ENCODE measurements at places on chromosomes 5 and 9. TPM values are rescaled to one million over a fixed set of nuclear protein-coding genes. Genes with fewer than 3 reads are reported as not detected.

- H3K4me1 ChIP-seq, result no peaks in the 10 kb centered on the region
- no peaks in the 10 kb centered on the region for H3K36me3 ChIP-seq
- H3K27me3 ChIP-seq, result no peaks in the 10 kb centered on the region
- H3K27ac ChIP-seq, result no peak overlapping the region
- peak; percentile 86 for DNase-seq
- no peak overlapping the region for H3K4me3 ChIP-seq
These were observed 36.2 kb upstream of the OTULIN start for GRCh38 chr5:14628346-14628745.

GRCh38 chr9:89667726-89668125, 62.9 kb downstream of the GADD45G start:
- no peaks in the 10 kb centered on the region for H3K36me3 ChIP-seq
- no peaks in the 10 kb centered on the region for H3K27me3 ChIP-seq
- DNase-seq, result peak; percentile 69
- H3K27ac ChIP-seq, result no peak overlapping the region
- peaks cover 14% of the 10 kb centered on the region for H3K4me1 ChIP-seq
- no peak overlapping the region for H3K4me3 ChIP-seq

DNA sequence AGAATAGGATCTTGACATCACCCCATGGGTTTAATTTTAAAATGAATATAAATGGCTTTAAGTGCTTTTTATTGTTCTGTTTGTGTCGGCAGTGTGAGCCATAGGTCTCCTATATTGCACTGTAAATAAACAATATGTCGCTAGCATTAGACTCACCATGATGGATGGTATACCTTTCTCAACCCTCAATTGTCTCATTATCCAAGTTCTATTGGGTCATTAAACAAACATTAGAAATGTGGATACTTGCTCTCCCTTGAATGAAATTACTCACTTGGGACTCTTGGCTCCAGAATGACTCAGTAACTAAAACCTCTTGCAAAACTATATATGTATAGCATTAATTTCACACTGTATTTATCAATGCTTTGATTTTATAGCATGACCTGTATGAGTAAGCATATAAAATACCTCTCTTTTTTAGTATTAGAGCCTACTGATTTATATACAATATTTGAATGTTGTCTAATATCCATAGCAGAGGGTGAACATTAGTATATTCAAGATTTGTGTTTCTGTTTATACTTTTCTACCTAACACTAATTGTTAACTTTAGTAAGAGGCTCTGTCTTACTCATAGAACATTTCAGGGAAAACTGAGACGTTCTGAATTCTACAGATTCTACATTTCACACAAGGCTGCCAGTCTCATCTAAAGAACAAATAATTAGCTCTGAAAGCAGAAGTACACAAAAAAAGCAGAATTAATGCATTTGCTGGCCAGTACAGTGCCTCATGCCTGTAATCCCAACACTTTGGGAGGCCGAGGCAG, 303.8 kb upstream of the PRR16 start:
- H3K27me3 ChIP-seq, result no peaks in the 10 kb centered on the region
- DNase-seq, result no peak
- H3K4me1 ChIP-seq, result no peaks in the 10 kb centered on the region
- no peaks in the 10 kb centered on the region for H3K36me3 ChIP-seq

GRCh38 chr9:2403701-2404100, 217.9 kb upstream of the VLDLR start:
- peaks cover 3% of the 10 kb centered on the region for H3K27me3 ChIP-seq
- H3K36me3 ChIP-seq, result no peaks in the 10 kb centered on the region
- H3K4me1 ChIP-seq, result no peaks in the 10 kb centered on the region
- DNase-seq, result no peak

DNA sequence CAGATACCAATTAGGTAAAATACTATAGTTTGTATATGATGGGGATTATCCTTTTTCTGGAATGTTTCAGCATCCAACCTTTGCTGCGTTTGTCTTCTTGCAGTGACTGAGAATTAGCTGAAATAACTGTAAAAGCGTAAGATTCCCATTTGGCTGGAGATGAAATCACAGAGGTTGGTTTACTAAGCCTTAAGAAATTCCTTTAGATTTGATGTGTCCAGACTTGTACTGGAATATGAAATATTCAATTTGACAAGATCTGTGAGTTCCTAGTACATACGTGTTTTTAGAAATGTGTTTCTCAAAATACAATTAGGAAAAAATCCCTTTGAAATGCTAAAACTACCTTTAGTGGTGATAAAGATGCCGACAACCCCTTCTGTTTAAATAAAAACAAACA, 286.0 kb upstream of the DMRT1 start:
- H3K27ac ChIP-seq, result no peak overlapping the region
- H3K36me3 ChIP-seq, result no peaks in the 10 kb centered on the region
- DNase-seq, result no peak

DNA sequence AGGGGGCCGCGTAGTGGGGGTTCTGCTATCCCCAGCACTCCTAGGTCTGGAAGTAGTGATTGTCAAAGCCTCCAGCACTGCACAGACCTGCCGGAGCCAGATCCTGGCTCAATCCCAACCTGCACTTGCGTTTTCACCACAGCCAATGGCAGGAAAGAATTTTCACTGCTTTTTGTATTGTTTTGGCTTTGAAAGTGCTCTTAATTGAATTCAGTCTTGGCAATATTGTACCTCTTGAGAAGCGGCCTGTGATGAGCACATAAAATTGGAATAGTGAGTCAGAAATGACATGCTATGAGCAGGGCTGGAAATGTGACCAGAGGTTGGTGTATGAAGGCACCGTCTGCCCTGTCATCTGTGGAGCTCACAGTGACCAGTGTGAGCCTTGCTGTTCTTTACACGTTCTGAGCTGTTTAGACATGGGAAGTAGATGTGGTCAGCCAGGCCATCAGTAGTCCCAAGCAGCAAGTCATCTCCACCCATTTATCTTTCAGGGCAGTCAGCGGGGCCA, 41.5 kb downstream of the SECISBP2 start:
- no peaks in the 10 kb centered on the region for H3K27me3 ChIP-seq
- H3K27ac ChIP-seq, result no peak overlapping the region
- H3K4me1 ChIP-seq, result peaks cover 19% of the 10 kb centered on the region

DNA sequence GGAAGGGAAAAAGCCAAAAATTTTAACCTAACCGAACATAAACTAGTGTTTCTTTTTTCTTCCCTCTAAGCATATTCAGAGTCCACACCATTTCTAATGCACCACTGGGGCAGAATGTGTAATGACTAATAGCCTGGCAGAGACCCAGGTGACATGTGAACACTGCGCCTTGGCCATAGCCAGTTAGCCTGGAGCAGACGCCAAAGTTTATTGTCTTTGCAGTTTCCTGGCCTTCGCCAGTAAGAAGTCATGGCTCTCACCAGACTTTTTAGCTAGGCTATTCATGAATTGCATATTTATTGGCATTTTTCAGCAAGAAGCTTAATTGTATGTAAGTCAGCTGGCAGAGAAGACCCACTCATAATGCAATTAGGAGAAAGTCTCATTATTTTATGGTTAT, 182.8 kb upstream of the SLC27A6 start:
- no peak for DNase-seq
- H3K27me3 ChIP-seq, result no peaks in the 10 kb centered on the region
- peaks cover 3% of the 10 kb centered on the region for H3K4me1 ChIP-seq
- no peak overlapping the region for H3K27ac ChIP-seq

GRCh38 chr5:85927632-85928031, 690.1 kb upstream of the COX7C start:
- H3K27me3 ChIP-seq, result no peaks in the 10 kb centered on the region
- H3K27ac ChIP-seq, result no peak overlapping the region
- DNase-seq, result no peak
- H3K4me3 ChIP-seq, result no peak overlapping the region

- no peak overlapping the region for H3K27ac ChIP-seq
- no peaks in the 10 kb centered on the region for H3K27me3 ChIP-seq
- peaks cover 96% of the 10 kb centered on the region for H3K36me3 ChIP-seq
- H3K4me3 ChIP-seq, result no peak overlapping the region
- no peaks in the 10 kb centered on the region for H3K4me1 ChIP-seq
- DNase-seq, result no peak
These were observed 7.1 kb downstream of the CCNH start for GRCh38 chr5:87405472-87406155.

GRCh38 chr9:79988126-79988525, 416.4 kb downstream of the TLE4 start:
- H3K4me1 ChIP-seq, result peaks cover 4% of the 10 kb centered on the region
- no peaks in the 10 kb centered on the region for H3K27me3 ChIP-seq
- H3K4me3 ChIP-seq, result no peak overlapping the region
- H3K27ac ChIP-seq, result no peak overlapping the region
- no peaks in the 10 kb centered on the region for H3K36me3 ChIP-seq
- no peak for DNase-seq

DNA sequence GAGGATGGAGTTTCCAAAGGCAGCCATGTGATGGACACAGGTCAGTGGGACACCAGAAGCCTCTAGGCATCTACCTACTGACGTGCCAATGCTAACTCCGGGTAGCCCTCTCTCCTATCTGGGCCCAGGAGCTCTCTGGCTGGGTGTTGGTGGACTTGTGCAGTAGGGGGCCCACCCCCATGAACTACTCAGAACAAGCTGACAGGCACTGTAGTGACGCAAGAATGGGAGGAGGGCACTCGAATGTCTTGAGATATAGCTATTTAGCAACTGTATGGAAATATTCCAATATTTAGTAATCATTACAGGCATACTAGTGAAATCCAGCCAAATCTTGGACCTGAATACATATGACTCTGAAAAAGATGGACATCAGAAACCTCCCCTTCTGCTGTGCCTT, 5.7 kb upstream of the DOCK2 start:
- H3K36me3 ChIP-seq, result no peaks in the 10 kb centered on the region
- H3K4me1 ChIP-seq, result no peaks in the 10 kb centered on the region
- no peak for DNase-seq
- H3K4me3 ChIP-seq, result no peak overlapping the region
- H3K27me3 ChIP-seq, result peaks cover under 1% of the 10 kb centered on the region

DNA sequence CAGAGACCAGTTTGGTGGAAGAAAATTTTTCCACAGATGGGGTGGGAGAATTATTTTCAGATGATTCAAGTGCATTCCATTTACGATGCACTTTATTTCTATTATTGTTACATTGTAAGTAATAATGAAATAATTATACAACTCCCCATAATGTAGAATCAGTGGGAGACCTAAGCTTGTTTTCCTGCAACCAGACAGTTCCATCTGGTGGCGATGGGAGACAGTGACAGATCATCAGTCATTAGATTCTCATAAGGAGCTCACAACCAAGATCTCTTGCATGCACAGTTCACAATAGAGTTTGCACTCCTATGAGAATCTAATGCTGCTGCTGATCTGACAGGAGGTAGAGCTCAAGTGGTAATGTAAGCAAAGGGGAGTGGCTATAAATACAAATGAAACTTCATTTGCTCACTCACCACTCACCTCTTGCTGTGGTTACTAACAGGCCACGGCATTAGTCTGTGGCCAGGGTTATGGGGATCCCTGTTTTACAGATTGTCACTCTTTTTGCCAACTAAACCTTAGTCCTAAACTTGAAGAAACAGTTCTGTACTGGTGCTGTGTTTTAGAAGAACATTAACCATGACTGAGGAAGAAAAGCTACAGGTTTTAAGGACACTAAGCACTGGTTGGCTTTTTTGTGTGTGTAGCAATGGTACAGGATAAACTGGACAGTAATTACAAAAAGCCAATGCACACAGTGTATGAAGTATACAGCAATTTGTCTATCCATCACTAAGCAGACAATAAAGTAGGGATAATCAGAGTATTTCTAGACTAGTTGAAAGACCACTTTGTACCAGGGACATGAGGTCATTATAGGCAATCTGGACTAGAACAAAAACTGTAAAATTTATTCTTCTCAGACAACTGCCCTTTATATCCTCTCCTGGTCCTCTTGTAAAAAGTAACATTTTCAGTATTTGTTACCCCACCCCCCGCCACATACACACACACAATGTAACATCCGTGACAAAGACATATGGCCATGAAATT, 9.9 kb downstream of the TMEM232 start:
- no peaks in the 10 kb centered on the region for H3K27me3 ChIP-seq
- no peak overlapping the region for H3K27ac ChIP-seq
- H3K4me1 ChIP-seq, result no peaks in the 10 kb centered on the region
- H3K36me3 ChIP-seq, result no peaks in the 10 kb centered on the region

GRCh38 chr9:124551472-124552272, 44.5 kb upstream of the NR5A1 start:
- no peaks in the 10 kb centered on the region for H3K27me3 ChIP-seq
- H3K36me3 ChIP-seq, result peaks cover 26% of the 10 kb centered on the region
- H3K4me1 ChIP-seq, result no peaks in the 10 kb centered on the region
- peak overlapping the region; percentile 3 for H3K27ac ChIP-seq
- no peak overlapping the region for H3K4me3 ChIP-seq
- peak; percentile 90 for DNase-seq

- H3K27ac ChIP-seq, result no peak overlapping the region
- no peak for DNase-seq
- H3K4me1 ChIP-seq, result no peaks in the 10 kb centered on the region
These were observed 308.5 kb downstream of the ARRDC3 start for GRCh38 chr5:91074615-91075014.

GRCh38 chr9:88399966-88400365, 11.7 kb downstream of the SPIN1 start:
- H3K36me3 ChIP-seq, result peaks cover 32% of the 10 kb centered on the region
- no peaks in the 10 kb centered on the region for H3K27me3 ChIP-seq
- no peak for DNase-seq
- no peak overlapping the region for H3K4me3 ChIP-seq
- H3K27ac ChIP-seq, result no peak overlapping the region
- no peaks in the 10 kb centered on the region for H3K4me1 ChIP-seq

DNA sequence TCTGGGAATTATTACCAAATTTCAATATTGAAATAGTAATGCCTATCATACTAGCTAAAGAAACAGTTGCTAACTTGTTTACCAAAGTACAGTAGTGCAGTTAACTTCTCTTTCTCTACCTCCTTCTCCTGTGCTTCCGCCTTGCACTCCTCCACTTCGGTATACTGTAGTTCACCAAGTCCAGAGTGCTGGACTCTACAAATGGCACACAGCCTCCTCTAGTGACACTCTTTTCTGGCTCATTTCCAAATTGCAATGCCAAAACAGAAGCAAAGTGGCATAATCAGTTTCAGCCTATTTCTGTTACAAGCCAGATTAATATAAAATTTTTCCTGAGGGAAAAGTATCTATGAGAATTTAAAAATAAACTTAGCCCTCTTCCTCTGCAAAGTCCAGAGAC, 86.0 kb upstream of the RASGRF2 start:
- no peak overlapping the region for H3K4me3 ChIP-seq
- DNase-seq, result no peak

- no peaks in the 10 kb centered on the region for H3K27me3 ChIP-seq
- peak; percentile 59 for DNase-seq
- no peaks in the 10 kb centered on the region for H3K4me1 ChIP-seq
- H3K27ac ChIP-seq, result peak overlapping the region; percentile 55
These were observed 7.2 kb downstream of the NINJ1 start for GRCh38 chr9:93126825-93127368.

The GRXCR2 gene
- total RNA-seq, result not detected

The KCNV2 gene
- total RNA-seq, result 2.0 TPM

The ZNF366 gene
- total RNA-seq, result not detected

The CARTPT gene
- total RNA-seq, result not detected

Measured in endodermal cell (in vitro differentiated cells).